NCI-H1436 (cell line): ENCODE measurements at places on chromosomes 5 and 9.

DNA sequence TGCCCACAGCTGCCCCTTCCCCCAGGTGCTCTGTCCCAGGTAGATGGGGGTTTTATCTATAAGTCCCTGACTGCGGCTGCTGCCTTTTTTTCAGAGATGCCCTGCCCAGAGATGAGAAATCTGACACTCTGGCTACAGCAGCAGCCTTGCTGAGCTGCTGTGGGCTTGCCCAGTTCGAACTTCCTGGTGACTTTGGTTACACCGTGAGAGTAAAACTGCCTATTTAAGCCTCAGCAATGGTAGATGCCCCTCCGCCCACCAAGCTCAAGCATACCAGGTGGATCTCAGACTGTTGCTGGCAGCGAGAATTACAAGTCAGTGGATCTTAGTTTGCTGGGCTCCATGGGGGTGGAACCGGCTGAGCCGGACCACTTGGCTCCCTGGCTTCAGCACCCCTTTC, 56.8 kb downstream of the MINAR2 start:
- DNase-seq: no peak

- DNase-seq: no peak
These were observed 416.8 kb downstream of the TUSC1 start for GRCh38 chr9:25261445-25261844.

DNA sequence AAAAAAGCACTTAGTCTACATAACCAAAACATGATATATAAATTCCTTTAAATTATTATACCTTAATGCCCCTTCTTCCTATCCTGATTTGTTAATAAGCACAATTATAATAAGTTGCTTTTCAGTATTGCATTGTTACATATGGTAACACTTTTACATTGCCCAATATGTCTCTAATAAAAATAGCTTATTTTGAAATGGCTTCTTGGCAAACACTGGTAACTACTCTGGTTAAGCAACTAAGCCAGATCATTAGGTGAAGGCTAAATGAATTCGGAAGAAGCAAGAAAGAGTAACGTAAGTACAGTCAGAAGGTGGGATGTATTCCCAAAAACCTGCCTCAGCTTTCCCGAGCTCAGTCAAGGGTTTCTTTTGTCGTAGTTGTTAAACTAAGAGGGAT, 85.3 kb downstream of the TTC39B start:
- DNase-seq: no peak

DNA sequence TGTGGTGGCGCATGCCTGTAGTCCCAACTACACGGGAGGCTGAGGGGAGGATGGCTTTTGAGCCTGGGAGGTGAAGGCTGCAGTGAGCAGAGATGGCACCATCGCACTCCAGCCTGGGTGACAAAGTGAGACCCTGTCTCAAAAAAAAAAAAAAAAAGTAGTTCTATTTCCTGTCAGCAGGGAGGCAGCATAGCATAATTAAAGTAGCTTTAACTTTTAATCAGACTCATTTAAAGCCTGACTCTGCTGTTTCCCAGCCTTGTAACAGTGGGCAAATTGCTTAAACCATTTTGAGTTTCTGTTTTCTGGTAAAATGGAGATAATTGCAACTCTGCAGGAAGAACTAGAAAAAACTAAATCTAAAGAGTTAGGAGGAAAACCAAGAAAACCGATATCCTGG, 31.2 kb downstream of the CNOT6 start:
- DNase-seq: no peak

GRCh38 chr5:178090856-178091255, 22.5 kb upstream of the N4BP3 start:
- no peak for DNase-seq
